ENCODE measurements at places on chromosomes 3 and 15. TPM values are rescaled to one million over a fixed set of nuclear protein-coding genes. Genes with fewer than 3 reads are reported as not detected.

Gene UNC13C
- 0.12 TPM for total RNA-seq

Gene SEC22C
- total RNA-seq: 35.1 TPM

Gene SUSD5
- total RNA-seq: 1.8 TPM

Gene GRK7
- total RNA-seq: 0.06 TPM

Gene GOLGA6A
- total RNA-seq: 0.14 TPM

Gene NBEAL2
- total RNA-seq: 64.4 TPM

Gene ERC2
- total RNA-seq: 1.2 TPM

GRCh38 chr3:130850044-130850797, 43.7 kb upstream of the ATP2C1 start:
- DNase-seq: peak; percentile 78

GRCh38 chr3:177284383-177284881, 87.2 kb upstream of the TBL1XR1 start:
- peak; percentile 61 for DNase-seq

DNA sequence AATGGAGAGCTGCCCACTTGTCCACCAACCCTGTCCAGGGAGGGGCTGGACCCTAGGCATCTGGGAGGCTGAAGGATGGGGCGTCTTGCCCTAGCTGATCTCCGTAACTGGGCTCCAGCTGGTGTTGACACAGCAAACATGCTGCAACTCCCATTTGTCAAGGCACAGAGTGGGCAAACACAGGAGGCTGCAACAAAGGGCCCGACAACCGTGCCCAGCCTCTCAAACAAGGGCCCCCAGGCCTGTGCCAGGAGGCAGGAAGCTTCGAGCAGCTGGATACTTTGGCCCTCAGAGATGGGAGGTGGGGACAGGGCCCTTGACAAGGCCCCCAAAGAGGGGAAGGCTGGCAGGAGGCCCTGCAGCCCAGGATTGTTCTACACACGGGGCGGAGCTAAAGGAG, 64.2 kb upstream of the TMEM115 start:
- peak; percentile 32 for DNase-seq

GRCh38 chr3:2784627-2785026, 325.5 kb downstream of the IL5RA start:
- no peak for DNase-seq

- DNase-seq: no peak
These were observed 109.7 kb upstream of the GADL1 start for GRCh38 chr3:31004025-31004678.

GRCh38 chr15:52408823-52409222, 113.2 kb upstream of the MYO5C start:
- no peak for DNase-seq

- no peak for DNase-seq
These were observed 42.0 kb upstream of the CGNL1 start for GRCh38 chr15:57334257-57334656.

- no peak for DNase-seq
These were observed 80.2 kb downstream of the ADAMTS17 start for GRCh38 chr15:100261302-100262240.

DNA sequence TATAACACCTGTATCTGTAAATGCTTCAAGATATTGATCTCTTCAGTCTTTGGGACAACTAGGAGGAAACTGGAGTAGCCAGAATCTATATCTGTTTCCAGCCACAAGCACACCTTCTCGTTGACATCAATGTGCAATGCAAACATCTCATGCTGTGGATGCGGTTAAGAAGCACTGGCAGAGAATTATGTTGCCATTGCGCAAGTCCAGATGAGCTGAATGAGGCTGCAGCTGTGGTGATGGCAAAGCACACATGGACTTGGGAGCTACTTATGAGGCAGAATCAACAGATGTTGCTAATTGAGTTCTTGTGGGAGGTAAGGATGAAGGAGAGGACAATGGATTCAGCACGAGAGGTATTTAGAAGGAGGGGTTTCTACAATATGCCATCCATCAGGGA, 90.9 kb downstream of the STRIT1 start:
- DNase-seq: no peak

DNA sequence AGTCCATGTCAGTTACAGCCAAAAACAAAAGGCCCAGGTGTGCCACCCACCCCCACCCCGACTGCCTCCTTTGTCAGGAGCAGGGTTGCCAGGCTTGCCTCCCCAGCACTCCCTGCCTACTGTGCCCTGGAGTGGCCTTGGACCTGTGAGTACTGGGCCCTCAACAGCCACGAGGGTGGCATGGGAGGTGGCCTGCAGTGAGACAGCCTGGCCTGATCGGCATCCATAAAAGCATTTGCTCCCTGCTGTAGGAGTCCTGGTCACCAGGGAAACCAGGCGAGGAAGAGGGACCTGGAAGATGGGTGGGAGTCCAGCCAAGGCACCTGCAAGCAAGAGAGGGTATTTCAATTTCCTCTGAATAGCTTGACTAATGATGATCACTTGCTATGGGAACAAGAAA, 56.4 kb upstream of the KCNMB2 start:
- no peak for DNase-seq

GRCh38 chr3:81295906-81296577, 465.4 kb downstream of the GBE1 start:
- no peak for DNase-seq

GRCh38 chr3:59290358-59290757, 240.5 kb upstream of the CFAP20DC start:
- DNase-seq: no peak

DNA sequence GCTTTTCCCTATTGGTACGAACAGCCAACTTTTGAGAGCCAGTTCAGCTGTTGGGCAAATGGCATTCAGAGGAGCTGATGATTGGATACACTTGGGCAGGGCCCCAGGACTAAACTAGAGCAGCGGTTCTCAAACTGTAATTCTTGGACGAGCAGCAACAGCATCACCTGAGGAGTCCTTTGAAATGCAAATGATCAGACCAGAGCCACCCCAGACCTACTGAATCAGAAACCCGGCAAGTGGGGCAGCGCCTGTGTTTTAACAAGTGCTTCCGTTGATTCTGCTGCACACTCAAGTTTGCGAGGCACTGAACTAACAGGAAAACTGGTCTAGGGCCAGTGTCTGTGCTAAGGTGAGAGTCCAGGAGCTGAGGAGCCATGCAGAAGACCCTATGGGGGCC, 239.7 kb downstream of the UACA start:
- DNase-seq: no peak

GRCh38 chr3:48951764-48952163, 33.1 kb downstream of the ARIH2 start:
- no peak for DNase-seq

DNA sequence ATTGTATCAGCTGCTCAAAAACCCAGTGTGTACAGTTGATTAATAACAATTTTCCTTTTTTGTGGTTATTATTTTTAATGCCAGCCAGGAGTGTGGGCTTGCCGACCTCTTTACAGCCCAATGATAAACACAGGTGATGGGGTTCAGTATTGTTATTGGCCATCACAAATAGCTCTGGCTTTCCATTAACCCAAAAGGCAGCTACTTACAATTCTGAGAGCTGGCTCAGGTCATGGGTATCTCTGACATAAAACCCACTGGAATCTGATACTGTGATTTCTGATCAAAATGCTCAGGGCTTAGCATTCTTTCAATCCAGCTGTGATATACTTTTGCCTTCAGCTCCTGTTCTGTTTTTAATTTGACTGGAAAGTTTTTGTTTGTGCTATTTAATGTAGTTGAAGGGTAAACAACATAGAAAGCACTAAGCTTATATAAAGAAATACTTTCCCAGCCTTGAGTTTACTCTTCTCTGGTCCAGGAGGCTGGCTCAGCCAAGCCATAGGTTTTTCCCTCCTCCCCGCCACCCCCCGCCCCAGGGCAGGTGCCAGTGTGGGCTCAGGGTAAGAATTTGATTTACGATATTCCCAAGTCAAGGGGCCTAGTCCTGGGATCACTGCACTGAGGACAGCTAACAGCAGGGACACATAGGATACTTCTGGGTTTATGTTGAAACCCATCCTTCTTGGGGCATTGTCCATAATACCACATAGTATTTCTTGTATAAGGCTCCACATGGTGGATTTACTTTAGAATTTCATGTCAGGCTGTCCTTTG, 54.0 kb upstream of the MYZAP start:
- DNase-seq: no peak

- DNase-seq: no peak
These were observed 15.4 kb downstream of the DPH3 start for GRCh38 chr3:16249336-16249735.

DNA sequence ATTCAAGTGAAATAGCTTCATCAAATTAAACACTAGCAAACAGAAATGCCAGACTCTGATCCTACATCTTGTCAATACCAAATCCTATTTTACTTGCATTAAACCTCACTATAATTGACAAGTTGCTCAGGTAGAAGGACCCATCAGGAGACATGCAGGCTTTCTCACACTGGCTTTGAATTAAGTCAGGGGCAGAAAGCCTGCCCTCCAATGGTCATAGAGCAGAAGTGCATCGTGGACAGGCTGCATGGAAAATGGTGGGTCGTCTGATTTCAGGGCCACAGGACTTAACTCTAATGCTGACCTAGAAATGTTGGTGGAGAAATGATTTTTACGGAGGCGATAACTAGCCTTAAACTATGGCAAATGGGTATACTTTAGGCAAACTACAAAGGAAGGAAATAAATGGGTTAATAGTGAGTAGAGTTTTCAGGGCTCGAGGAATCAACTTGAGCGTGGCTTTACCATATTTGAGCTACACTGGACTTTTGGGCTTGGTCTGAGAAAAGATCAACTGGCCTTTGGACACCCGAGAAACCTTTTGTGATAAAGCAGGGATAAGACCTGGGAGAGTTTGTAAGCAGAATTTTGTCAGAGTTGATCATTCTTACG, 283.9 kb downstream of the GRM7 start:
- no peak for DNase-seq

GRCh38 chr15:37594417-37594816, 340.0 kb upstream of the TMCO5A start:
- DNase-seq: peak; percentile 25

DNA sequence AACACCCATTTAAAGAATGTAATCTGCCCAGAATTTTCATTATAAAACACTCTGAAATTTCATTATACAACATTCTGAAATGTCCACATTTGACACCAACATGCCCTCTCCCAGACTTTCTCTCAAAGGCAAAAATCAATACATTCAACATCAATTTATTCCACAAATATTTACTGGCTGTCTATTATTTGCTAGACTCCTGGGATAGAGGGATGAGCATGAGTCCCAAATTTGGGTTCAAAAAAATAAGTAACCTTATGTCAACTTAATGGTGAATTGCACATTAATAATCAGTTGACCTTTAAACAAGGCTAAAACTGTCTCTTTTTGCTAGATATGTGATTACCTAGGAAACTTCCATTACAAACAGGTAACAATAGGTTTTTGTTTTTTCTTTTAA, 109.0 kb downstream of the SERPINI1 start:
- no peak for DNase-seq

GRCh38 chr15:85527895-85528294, 147.5 kb downstream of the AKAP13 start:
- peak; percentile 94 for DNase-seq

DNA sequence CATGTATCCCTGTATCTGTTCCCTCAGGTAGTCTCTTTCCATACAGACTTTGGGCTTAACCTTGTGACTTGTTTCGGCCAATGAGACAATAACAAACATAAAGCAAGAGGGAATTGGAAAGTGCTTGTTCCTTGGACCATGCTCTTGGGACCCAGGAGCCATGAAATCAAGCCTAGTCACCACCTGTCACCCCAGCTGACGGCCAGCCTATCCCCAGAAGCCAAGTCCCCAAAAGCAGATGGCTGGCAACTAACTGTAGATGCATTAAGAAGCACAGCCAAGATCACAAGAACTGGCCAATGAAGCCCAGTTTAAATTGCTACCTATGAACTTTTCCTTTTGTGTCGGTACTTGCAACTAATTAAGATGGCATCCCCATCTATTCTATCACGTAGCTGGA, 822.0 kb downstream of the CADM2 start:
- DNase-seq: no peak

- no peak for DNase-seq
These were observed 4.4 kb upstream of the IDH2 start for GRCh38 chr15:90106522-90107117.

DNA sequence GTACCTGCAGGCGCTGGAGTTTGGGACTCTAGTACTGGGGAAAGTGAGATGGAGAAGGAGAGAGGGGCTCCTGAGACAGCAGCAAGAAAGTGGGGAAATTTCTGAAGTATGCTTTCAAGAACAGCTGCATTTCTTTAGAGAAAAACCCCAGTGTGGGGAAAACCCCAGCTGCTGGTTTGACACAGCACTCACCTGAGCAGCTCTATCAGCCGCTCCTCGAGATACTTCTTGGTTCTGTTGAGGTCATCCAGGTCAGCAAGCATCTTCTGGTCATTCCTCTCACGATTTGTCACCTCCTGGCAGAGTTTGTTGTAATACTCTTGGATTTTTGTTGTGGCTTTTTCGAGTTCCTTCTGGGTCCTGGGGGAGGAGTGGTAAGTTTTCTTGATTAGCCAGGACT, 18.8 kb downstream of the CXCR6 start:
- DNase-seq: no peak

GRCh38 chr15:35194296-35194695, 109.2 kb upstream of the NANOGP8 start:
- DNase-seq: no peak

- DNase-seq: no peak
These were observed 177.9 kb downstream of the SATB1 start for GRCh38 chr3:18247139-18247695.

DNA sequence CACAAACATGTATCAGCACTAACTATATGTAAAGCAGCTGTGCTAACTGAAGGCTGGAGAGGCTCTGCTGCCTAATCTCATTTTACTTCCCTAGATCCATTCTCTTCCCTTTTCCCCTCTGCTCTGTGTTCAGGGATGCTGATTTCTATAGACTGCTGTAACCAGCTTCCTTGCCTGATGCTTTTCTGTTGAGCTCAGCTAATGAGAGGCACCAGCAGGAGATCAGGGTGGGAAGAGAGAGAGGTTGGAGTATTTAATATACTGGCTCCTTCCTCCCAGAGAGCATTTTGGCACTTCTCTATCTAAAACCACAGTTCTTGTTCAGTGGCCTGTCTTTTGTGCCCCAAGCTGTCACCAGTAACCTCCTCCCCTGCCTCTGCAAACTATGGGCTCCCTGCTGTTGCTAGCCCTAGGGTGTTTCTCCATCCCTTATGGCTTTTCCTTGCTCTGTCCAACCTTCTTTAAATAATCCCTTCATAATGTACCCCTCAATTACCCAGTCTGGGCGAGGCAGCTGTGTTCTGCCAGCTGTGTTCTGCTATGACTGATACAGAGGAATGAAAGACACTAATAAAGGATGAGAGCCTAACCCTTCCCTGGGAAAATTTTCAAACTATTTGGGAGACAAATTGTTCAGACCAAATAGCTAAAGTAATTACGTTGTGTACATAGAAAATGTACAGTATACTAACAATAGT, 69.5 kb downstream of the CADPS start:
- no peak for DNase-seq

DNA sequence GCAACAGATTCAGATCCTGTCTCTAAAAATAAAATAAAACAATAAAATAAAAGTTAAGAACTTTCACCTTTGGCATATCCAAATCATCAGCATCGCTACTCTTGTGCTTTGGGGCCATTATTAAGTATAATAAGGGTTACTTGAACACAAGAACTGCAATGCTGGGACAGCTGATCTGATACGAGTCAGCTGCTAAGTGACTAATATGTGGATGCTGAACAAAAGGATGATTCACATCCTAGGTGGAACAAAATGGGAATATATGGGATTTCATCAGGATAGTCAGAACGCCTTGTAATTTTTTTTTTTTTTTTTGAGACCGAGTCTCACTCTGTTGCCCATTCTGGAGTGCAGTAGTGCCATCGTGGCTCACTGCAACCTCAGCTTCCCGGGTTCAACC, 29.7 kb downstream of the BUB1B start:
- DNase-seq: no peak

Data from lung (tissue), 17 donors.